NAMALWA (cell line): ENCODE measurements at places on chromosomes 3 and 15.

DNA sequence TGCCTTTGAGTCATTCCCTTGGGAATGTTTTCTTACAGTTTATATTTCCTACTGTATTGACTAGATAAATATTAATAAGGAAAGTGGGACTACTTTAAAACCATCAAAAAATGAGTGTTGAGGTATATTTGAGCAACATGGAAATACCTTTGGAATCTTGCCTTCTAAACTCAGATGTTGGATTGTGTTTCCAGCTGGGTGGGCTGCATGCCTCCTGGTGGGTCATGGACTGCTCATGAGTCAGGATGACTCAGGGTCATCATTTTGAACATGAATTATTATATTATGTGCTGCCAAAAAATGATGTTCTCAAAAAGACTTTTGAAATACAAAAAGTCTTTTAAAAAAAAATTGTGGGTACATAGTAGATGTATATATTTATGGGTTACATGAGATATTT lies 41.1 kb upstream of the APH1B start:
- no peak for DNase-seq

- DNase-seq, result no peak
These were observed 12.3 kb upstream of the FETUB start for GRCh38 chr3:186627852-186628414.

DNA sequence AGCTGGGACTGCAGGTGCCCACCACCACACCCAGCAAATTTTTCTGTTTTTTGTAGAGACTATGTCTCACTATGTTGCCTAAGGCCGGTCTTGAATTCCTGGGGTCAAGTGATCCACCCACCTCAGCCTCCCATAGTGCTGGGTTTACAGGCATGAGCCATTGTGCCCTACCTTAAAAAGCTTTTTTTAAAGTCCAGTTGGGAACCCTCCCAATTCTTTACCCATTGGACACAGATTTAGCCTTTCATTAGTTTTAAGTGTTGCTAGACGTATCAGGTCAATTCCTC lies 1.7 kb upstream of the DENND4A start:
- DNase-seq, result no peak

GRCh38 chr15:43184407-43185124 lies 637 bp upstream of the CCNDBP1 start:
- DNase-seq, result no peak

DNA sequence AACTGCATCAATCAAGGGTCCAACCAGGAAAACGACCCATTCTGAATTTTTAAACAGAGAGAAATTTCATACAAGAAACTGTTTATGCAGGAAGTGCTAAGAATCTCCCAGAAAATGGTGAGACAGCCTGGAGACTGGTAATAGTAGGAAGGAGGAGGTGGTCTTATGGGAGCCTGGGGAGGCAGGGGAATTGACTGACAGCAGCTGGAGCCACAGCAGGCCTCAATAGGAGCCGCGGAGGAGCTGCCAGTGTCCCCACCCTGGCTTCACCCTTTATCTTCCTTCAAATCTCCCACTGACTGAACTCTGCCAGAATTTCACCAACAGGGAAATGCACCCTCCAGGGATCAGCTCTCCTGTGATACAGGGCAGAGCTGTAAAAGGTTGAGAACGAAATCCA lies 7.5 kb upstream of the C3orf80 start:
- DNase-seq, result no peak
